ENCODE measurements at places on chromosomes 1 and 21.
A peak's percentile ranks its signal among the peaks of the same experiment; 100 is the strongest.

DNA sequence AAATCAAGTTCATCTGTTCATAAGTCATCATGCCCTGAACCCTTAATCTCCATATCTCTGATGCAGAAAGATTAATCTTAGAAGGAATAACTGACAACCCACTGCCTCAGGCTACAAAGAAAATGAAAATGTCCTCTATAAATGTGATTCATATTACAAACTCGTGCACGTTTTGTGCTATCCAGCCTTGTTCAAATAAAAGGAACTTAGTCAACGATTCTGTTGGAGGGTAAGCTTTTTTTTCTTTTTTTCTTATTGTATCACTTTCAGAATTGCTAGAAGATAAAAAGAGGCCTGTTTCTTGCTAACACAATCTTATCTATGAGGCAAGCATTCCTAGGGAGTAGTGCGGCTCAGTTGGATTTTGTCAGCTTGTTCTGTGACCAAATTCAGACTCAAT is 228.4 kb downstream of the TM2D1 start:
- DNase-seq: no peak

- no peak for DNase-seq
Measured at GRCh38 chr21:24042687-24043086, 1564.6 kb downstream of the MRPL39 start.

DNA sequence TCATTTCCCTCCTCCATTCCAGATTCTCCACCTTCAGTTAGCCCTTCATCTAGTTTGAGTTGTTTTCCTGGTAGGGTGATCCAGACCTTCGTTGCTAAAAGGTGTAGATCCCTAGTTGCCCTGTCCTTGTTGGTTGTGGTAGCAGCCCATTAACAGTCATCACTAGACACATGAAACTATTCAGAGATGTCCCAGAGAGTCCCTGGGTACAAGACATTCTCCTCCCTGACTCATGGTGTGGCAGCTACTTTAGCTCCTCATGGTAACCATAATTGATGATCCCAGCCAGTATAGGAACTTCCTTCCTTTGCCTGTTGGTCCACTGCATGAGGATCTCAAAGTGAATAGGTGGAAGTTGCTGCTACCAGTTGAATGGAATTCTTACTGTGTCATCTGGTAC is 6.0 kb upstream of the SH2D2A start:
- no peak for DNase-seq

DNA sequence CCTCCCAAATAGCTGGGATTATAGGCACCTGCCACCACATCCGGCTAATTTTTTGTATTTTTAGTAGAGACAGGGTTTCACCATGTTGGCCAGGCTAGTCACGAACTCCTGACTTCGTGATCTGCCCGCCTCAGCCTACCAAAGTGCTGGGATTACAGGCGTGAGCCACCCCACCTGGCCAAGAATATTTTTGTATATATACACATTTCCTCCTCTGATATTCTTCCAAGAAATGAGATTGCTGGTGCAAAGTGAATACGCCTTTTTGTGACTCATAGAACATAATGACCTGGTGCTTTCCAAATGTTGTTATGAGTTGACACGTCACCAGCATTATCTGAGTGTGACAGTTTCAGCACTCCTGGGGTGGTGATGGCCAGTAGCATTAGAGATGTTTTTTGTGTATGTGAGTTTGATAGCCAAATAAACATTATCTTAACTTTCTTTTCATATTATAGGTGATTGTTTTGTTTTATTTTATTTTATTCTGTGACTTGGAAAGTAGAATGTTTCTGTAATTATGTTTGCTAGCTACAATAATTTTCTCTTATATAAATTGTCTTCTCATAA is 54.9 kb downstream of the KCNK1 start:
- no peak for DNase-seq

DNA sequence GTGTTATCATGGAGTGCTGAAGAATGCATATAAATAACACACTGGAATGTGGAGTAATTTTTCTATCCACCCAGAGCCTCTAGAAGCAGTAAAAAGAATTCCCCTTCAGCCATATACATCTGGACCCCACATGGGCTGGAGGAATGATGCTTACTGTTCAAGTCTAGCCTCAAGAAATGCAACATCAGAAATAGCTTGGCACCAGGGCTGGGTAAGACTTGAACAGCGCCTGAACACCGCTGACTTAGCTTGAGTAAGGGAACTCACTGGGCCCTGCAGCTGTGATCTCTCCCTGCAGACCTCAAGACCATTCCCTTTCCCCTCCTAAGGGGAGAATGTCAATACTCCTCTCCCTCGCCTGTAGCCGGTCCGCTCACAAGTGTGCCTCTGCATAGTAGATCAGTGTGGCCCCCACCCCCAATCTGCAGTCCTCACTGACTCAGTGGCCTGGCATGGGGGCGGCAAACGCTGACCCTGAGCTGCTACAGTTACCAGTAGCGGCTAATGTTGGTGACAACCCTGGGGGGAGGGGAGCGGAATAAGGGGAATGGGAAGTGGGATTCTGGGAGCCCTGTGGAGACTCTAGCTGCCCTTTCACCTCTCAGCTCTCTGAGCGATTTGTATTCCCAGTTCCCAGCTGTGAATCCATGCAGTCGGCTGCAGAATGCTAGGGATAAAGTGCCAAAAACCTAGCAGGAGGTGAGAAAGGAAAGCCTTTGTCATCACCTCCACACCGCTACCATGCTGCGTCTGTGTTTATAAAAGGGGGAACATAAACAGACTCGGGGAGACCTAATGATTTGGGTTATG is 483.9 kb downstream of the DISC1 start:
- no peak for DNase-seq

- DNase-seq: no peak
Measured at GRCh38 chr1:119727991-119728390, 16.3 kb downstream of the PHGDH start.

DNA sequence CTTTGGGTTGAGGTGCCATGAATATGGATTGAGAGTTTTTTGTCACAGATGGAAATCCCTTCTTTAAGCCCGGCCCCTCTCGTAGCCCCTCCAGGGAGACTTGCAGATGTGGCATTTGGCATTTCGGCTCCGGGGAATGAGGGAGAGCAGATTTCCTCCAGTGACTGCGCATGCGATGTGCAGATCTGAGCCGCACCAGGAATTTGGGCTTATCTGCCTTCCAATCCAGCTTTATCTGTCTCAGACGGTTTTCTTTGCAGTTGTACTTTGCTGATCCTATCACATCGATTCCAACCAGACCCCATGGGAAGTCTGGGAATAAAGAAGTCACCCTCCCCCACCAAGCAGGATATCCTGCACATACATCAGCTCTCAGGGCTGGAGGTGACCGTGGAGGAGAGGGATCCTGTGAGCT is 11.7 kb downstream of the KIF26B start:
- no peak for DNase-seq

GRCh38 chr1:170696591-170697290 is 32.8 kb downstream of the PRRX1 start:
- no peak for DNase-seq

- no peak for DNase-seq
Measured at GRCh38 chr1:77290576-77290975, 8.8 kb downstream of the AK5 start.

DNA sequence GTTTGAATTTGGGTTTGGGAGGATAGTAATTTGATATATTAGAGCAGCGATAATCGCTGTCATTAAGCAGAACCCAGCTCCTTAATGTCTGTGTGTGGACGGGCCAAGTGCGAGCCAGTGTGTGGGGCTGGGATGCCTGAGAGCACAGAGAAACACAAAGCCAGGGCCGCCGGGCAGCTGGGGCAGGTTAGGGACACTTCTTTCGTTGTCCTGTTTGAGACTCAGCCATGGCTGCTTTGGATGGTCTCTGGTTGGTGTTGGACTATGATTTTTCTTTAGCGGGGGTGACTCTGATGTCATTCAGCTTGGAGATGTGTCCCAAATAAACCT is 33.4 kb downstream of the ABCG1 start:
- DNase-seq: no peak

DNA sequence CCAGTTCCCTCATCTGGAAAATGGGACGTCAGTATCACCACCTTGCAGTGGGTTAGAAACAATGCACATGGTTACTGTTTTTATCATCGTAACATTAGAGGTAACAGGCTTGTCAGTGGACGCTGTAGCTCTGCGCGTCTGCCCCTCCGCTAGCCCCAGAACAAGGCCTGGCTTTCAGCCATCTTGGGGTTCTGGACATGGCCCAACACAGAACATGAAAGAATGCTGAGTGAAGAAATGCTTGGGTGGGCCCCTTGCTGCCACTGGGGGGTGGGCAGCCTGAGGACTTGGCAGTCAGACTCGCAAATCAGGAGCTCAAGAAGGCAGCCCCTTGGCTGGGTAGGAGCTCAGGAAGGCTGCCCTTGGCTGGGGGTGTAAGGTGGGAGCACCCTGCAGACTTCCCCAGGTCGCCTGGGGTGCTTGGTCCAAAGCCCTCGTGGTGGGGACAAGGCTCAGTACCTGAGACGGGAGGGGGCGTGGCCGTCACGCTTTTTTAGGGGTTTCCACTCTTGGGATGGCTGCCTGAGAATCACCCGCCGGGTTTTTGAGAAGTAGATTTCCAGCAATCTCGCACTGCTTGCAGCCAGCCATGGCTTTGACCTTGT is 51.7 kb downstream of the SLC37A1 start:
- peak; percentile 41 for DNase-seq

GRCh38 chr1:225612287-225612686 is 40.6 kb downstream of the ENAH start:
- no peak for DNase-seq

DNA sequence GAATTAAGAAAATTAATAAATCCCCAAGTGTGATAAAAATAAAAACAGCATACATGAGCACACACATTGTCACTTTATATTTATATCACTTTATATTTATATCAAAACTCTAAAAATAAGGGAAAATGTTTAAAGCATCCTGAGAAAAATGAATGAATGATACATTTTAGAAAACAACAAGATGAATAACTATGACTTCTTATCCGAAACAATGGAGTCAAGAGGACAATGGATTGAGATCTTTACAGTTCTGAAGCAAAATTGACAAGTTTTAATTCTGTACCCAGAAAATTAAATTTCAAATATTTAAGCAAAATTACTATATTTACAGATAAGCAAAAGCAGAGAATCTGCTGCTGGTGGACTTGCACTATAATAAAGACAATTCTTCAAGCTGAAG is 512.6 kb downstream of the MRPL39 start:
- DNase-seq: no peak

DNA sequence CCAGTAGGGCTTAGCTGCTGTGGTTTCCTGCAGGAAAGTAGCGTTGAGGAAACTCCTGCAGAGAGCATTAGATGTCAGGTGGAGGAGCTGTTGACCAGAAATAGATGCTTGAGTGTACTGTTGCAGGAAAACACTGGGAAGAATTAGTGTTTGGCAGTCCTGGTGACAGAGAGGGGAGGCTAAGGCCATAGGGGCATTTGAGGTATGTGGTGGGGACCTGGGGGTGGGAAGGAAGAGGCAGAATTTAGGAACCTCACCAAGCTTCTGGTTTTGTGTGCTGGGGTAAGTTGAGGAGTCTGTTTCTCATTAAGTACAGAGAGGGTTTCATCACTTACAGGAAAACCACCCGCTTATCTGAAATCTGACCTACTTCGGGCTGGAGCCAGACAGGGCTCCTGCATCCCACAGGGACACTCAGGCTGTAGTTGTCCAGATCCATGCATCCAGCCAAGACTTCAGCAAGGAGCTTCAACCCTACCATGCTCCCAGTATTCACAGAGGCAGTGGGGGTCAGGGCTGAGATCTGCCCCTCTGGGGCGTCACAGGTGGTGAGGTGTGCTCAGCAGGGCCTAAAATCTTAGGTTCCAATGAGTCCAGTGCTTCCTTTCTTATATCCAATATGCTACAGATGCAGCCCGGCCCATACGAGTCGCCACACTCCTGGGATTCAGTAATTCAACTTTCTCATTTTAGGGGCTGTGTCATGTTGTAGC is 15.1 kb downstream of the SH2D2A start:
- DNase-seq: no peak

- DNase-seq: no peak
Measured at GRCh38 chr21:32309906-32310460, 11.3 kb downstream of the MRAP start.

GRCh38 chr1:184838504-184838951 is 83.9 kb upstream of the EDEM3 start:
- DNase-seq: no peak

DNA sequence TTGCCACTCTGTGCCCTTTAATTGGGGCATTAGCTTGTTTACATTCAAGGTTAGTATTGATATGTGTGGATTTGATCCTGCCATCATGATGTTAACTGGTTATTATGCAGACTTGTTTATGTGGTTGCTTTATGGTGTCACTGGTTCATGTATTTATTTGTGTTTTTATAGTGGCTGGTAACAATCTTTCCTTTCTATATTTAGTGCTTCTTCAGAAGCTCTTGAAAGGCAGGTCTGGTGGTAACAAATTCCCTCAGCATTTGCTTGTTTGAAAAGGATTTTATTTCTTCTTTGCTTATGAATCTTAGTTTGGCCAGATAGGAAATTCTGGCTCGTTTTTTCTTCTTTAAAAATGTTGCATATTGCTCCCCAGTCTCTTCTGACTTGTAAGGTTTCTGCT is 215.4 kb downstream of the ZC3H11B start:
- no peak for DNase-seq

- no peak for DNase-seq
Measured at GRCh38 chr21:30194701-30195299, 21.1 kb downstream of the CLDN8 start.

DNA sequence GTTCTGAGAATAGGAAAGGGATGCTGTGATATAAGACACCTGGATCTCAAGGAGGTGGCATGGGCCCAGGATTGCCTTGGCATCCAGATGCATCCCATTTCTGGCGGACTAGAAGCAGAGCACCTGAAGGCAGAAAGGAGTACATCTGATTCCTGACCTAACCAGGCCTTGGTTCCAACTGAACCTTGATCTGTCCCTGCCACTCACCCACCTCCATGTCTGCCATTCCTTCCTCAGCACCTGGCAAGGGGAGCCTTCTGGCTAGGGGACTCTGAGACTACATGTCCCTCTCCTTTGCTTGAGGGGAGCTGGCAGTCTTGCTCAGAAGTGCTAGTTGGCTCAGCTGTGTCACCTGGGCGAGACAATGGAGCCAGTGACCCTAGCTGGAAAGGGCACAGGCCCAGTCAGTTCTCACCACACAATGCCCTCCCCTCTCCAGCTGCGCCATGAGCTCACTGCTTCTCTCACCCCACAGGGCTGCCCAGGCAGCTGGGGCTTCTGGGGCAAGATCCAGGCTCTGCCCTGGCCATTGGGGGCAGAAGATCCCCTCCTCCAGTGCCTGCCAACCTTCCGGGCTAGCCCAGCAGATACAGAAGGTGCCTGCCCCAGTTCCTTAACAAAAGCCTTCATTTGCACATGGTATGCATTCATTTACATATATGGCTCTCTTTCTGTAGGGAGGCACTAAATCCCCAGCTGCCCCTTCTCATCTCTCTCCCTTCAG is 2.9 kb downstream of the IGSF8 start:
- no peak for DNase-seq

DNA sequence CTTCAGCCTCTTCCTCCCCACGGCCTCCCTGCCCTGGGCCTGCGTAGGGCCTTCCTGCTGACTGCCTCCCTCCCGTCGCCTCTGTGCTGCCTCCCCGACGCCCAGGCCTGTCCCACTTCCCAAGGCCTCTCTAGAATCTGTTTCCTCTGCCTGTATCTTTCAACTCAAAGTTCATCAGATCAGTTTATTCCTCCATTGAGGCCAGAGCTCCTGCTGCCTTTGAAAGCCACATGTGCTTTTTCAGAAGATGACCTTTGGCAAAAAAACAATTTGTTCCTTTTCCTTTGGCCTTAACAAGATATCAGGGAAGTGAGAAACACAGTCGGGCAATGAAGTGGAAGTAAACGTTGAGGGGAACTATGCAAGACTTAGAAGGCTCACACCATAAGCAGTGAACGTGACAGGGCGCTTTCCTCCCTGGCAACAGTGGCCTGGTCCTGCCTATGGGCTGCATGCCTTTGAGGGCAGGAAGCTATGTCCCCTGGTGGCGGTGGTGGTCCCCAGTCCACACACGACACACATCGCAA is 85.9 kb downstream of the PSMG1 start:
- DNase-seq: no peak
